ENCODE measurements at places on chromosomes 5 and 9. TPM values are rescaled to one million over a fixed set of nuclear protein-coding genes. Genes with fewer than 3 reads are reported as not detected.
A peak's percentile ranks its signal among the peaks of the same experiment; 100 is the strongest.

PCDHB9 gene
- total RNA-seq = 0.19 TPM

IDNK gene
- 19.2 TPM for total RNA-seq

PKD2L2 gene
- total RNA-seq = not detected

COL15A1 gene
- total RNA-seq = 13.2 TPM

- DNase-seq = no peak
- no peaks in the 10 kb centered on the region for H3K36me3 ChIP-seq
- H3K4me1 ChIP-seq = no peaks in the 10 kb centered on the region
- H3K27me3 ChIP-seq = peaks cover 28% of the 10 kb centered on the region
These were observed 588 bp upstream of the BRINP1 start for GRCh38 chr9:119369680-119370366.

- H3K4me1 ChIP-seq = no peaks in the 10 kb centered on the region
- no peak overlapping the region for H3K4me3 ChIP-seq
- peaks cover 7% of the 10 kb centered on the region for H3K36me3 ChIP-seq
- DNase-seq = no peak
These were observed 84.8 kb downstream of the KDM4C start for GRCh38 chr9:6842584-6842947.

DNA sequence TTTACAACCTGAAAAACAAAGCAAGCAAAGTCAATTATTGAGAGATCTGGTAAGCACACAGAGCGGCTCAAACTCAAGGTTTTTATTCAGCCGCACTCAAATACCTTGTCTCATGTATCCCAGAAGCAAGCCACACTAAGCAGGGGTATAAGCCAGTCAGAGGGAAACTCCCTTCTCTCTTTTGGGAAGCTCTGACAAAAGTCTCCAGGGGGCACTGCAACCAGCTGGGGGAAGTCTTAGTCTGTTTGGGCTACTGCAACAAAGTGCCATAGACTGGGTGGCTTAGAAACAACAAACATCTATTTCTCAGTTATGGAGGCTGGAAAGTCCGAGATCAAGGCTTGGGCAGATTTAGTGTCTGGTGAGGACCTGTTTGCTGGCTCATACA lies 246.0 kb downstream of the ENC1 start:
- DNase-seq = no peak
- no peak overlapping the region for H3K4me3 ChIP-seq
- no peaks in the 10 kb centered on the region for H3K36me3 ChIP-seq
- peak overlapping the region; percentile 2 for H3K27ac ChIP-seq
- no peaks in the 10 kb centered on the region for H3K27me3 ChIP-seq

DNA sequence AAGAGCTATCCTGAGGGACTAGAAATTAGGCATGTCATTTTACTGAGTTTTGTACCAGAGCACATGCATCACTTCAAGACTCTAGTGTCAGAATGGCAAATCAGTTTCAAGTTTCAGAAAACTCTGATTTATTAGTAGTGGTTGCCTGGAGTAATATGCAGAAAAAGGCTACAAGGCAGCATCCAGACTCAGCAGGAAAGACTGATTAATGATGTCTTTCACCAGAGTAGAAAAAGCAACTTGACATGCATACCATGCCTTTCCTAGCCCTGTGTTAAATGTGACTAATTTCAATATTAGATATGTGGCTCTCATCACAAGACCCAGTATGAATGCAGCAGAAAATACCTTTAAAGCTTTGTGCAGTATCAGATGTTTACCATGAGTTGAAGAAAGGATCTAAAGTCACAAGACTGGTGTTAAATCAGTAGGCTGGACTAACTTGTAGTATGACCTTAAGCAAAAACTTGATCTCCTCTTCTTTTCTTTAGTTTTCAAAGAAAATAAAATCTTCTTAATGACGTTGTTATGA lies 1251.2 kb upstream of the C9orf72 start:
- H3K27ac ChIP-seq = no peak overlapping the region
- no peaks in the 10 kb centered on the region for H3K36me3 ChIP-seq
- H3K27me3 ChIP-seq = no peaks in the 10 kb centered on the region
- no peaks in the 10 kb centered on the region for H3K4me1 ChIP-seq

DNA sequence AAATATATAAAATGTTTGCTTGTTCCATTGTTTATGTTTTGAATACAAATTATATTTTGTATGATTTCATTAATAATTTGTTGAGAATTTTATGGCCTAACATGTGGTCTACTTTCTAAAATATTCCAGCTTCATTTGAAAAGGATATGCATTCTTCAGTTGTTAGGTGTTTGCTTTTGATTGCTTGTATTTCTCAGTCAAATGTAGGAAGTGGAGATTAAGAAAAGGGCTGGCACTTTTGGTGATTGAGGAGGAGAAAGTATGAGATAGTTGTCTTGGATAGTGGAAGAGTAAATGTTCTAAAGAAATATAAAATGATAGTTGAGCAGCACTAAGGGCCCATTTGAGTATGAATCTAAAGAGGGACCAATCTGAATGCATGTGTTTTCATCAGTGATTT lies 23.1 kb downstream of the JAK2 start:
- no peaks in the 10 kb centered on the region for H3K4me1 ChIP-seq
- no peak overlapping the region for H3K27ac ChIP-seq
- H3K4me3 ChIP-seq = no peak overlapping the region
- H3K27me3 ChIP-seq = no peaks in the 10 kb centered on the region

GRCh38 chr9:974031-974995 lies 2.1 kb upstream of the DMRT3 start:
- no peak for DNase-seq
- no peak overlapping the region for H3K27ac ChIP-seq
- peaks cover 99% of the 10 kb centered on the region for H3K27me3 ChIP-seq
- H3K4me3 ChIP-seq = no peak overlapping the region
- H3K4me1 ChIP-seq = peaks cover 3% of the 10 kb centered on the region
- H3K36me3 ChIP-seq = no peaks in the 10 kb centered on the region

- H3K4me1 ChIP-seq = no peaks in the 10 kb centered on the region
- no peak for DNase-seq
- no peak overlapping the region for H3K4me3 ChIP-seq
- H3K27me3 ChIP-seq = peaks cover 37% of the 10 kb centered on the region
- no peaks in the 10 kb centered on the region for H3K36me3 ChIP-seq
- no peak overlapping the region for H3K27ac ChIP-seq
These were observed 36.0 kb upstream of the PITX1 start for GRCh38 chr5:135069895-135070657.

DNA sequence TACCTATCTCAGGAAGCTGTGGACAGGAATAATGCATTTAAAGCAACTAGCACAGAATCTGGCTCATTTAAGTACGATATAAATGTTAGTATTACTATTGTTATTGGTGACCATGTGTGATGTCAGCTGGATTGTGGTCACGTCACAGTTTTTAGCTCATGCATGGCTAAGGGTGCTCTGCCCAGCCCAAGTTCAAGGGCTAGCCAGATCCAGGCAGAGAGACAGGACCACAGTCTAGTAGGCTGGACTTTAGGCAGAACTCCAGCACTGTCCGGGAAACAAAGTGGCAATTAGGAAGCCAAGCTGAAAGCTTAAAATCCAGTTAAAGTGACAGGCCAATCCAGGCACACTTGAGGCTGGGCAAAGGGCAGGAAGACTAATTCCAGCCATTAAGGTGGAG lies 273.6 kb downstream of the ADAMTSL1 start:
- H3K4me3 ChIP-seq = no peak overlapping the region
- no peak for DNase-seq
- no peak overlapping the region for H3K27ac ChIP-seq
- H3K4me1 ChIP-seq = no peaks in the 10 kb centered on the region
- H3K36me3 ChIP-seq = no peaks in the 10 kb centered on the region

GRCh38 chr9:134564431-134565170 lies 77.0 kb upstream of the COL5A1 start:
- no peaks in the 10 kb centered on the region for H3K4me1 ChIP-seq
- H3K27me3 ChIP-seq = no peaks in the 10 kb centered on the region
- no peak overlapping the region for H3K27ac ChIP-seq
- H3K4me3 ChIP-seq = no peak overlapping the region

DNA sequence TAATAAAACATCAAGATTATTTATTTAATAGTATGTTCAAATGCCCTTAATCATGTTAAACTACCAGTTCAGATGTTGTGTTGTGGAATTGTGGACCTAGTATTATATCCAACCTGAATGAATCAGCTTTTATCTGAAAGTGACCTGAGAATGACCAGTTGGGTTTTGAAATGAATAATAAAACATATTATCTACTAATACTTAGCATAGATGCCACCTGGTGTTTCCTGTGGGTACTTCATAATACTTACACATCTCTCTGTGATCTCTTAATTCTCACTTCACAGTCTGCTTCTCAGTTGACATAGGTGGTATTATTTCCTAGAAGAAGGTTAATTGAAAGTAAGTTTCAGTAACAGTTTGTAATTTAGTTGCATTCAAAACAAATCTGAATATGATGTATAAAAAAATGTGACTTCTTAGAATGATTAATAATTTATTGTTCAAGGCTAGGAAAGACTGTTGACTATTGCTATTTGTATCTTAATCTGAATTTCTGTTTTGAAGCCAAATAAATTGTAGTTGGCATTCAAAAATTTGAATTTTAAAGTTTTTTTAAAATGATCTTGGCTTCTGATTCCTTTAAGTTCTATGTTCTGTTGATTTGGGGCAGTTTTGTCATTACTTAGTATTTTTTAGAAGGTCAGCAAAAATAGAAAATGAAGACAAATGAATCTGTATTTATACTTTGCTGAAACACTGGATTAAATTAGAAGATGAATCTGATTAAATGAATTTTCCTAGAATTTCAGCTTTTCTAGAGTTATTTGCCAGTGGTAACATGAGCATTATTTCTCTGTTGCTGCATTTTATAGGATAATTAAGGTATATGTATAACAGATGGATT lies 48.2 kb downstream of the KIF2A start:
- H3K4me1 ChIP-seq = no peaks in the 10 kb centered on the region
- no peak overlapping the region for H3K27ac ChIP-seq
- no peak for DNase-seq
- no peak overlapping the region for H3K4me3 ChIP-seq
- no peaks in the 10 kb centered on the region for H3K27me3 ChIP-seq

DNA sequence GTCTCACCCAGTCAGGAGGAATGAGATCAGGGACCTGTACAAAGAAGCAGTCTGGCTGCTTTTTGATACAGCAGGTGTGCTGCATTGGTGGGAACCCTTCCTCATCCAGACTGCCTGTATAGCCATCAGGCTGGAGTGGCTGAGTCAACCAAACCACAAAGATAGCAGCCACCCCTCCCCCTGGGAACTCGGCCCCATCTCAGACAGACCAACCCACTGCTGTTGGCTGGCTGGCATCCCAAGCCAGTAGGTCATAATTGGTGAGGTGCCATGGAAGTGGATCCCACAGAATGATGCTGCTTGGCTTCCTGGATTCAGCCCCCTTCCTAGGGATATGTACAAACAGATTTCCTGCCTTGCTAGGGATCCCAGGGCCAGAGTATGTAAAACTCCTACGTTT lies 60.9 kb downstream of the YTHDC2 start:
- H3K27me3 ChIP-seq = no peaks in the 10 kb centered on the region
- H3K27ac ChIP-seq = no peak overlapping the region
- no peaks in the 10 kb centered on the region for H3K4me1 ChIP-seq
- H3K36me3 ChIP-seq = peaks cover 24% of the 10 kb centered on the region
